ENCODE measurements at places on chromosomes 11 and 22.

- no peak for DNase-seq
Measured at GRCh38 chr11:44403176-44403575, 93.2 kb upstream of the ALX4 start.

- DNase-seq = no peak
Measured at GRCh38 chr11:44913502-44913901, 37.2 kb downstream of the TP53I11 start.

DNA sequence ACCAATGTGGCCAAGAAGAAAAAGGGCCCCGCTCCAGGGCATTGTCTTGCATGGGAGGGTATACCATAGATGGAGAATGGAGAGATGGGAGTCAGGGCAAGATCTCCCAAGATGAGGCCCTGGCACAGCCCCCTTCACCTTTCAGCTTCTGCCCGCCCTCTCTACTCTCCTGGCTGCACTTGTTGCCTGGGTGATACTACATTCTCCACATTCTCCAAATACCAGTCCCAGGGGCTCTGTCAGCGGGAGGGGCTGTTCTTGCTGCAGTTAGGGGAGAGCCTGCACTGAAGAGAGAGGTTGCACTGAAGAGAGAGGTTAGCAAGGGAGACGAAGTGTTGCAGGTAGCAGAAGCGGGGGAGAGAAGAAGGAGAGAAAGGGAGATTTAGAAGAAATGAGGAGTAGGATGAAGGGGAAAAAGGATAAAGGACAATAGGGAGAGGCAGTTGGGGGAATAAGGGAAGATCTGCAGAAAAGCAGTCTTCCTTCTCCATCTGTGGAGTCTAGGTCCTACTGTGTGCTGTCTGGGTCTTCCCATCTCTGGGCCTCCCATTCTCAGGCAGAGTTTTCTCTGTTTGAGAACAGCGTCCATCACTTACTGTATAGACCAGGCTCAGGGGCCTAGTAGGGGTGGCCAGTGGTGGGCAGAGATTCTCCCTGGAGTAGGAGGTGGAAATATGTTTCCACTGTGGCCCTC, 8.0 kb downstream of the PHLDB1 start:
- DNase-seq = no peak

- no peak for DNase-seq
Measured at GRCh38 chr22:47586038-47586437, 823.6 kb downstream of the TBC1D22A start.

- DNase-seq = no peak
Measured at GRCh38 chr11:70024773-70025045, 53.4 kb upstream of the ANO1 start.

GRCh38 chr11:33454264-33454663, 197.1 kb downstream of the HIPK3 start:
- no peak for DNase-seq

DNA sequence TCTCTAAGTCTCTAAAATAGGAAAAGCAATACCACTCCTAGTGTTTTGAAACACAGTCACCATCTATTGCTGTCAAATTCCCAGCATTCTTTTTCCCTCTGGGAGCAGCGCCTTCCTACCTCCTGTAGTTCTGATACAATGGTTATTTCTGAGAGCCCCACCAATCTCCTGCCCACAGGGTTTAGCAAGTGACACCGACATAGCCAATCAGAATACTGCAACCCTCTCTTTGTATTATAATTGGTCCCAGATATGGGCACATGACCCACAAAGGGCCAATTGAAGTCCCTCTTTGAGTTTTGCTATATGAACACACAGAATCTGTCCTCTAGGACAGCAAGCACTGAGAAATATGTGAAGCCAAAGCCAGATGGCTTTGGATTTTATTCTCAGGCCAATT, 16.9 kb upstream of the ARHGAP42 start:
- DNase-seq = no peak

- DNase-seq = no peak
Measured at GRCh38 chr11:95512682-95513081, 276.9 kb downstream of the FAM76B start.

DNA sequence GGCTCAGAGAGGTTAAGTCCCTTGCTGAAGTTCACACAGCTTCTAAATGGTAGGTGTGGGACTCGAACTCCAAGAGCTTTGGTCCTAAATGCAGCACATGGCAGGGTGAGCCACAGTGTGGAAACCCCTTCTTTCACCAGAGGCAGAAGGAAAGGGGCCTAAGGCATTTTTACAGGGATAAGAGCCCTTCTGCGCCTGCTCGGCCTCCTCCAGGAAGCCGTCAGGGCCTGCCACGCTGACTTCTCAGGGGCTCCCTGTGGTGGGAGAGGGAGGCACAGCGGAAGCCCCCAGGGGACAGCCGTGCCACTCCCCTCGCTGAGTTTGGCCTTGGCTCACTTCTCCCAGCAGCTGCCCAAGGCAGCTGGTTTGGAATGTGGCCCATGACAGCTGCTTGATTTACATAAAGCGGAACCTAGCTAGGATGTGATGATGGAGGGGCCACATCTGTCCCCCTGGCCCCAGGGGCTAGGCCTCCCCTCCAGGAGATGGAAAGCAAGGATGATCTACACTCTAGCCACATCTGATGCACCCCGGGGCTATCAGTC, 35.4 kb downstream of the CD82 start:
- DNase-seq = no peak

DNA sequence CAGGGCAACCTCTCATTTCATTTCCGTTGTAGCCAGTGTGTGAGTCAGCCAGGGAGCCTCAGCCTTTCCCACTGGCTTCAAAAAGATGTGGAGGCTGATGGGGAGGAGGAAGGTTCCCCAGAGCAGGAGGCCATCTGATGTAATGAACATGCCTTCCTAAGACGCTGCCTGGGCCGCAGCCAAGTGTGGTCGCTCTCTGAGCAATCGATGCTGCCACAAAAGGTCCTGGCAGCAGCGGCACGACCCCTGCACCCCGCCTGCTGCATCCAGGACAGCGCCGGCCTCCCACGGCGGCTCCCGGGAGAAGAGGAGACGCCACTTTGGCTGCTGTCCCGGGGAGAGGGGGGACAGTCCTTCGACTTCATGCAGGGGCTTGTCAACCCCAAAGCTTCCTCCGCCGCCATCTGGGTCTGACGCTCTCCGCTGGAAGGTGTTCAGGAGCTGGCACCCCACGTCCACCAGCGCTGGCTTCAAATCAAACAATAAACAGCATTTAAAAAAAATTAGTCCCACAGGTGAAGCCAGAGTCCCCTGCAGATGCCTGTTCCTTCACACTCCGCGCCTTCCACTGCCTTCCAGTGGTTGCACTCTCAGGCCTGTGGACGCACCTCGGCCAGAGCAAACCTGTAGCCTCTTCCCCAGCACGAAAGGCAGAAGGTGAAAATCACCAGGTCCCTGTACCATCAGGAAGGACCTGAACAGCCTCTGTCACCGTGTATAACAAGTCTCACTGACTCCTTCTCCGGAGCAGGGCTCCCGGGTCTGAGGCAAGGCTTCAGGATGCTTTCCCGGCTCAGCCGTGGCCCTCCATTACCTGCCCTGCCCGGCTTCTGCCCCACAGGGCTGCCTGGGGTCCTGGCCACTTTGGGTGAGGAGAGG, 930.7 kb downstream of the BRD1 start:
- no peak for DNase-seq

GRCh38 chr11:31958076-31958735, 132.7 kb upstream of the RCN1 start:
- no peak for DNase-seq

GRCh38 chr11:12507391-12507790, 130.0 kb downstream of the PARVA start:
- no peak for DNase-seq

- no peak for DNase-seq
Measured at GRCh38 chr11:20248121-20248772, 88.0 kb upstream of the DBX1 start.

DNA sequence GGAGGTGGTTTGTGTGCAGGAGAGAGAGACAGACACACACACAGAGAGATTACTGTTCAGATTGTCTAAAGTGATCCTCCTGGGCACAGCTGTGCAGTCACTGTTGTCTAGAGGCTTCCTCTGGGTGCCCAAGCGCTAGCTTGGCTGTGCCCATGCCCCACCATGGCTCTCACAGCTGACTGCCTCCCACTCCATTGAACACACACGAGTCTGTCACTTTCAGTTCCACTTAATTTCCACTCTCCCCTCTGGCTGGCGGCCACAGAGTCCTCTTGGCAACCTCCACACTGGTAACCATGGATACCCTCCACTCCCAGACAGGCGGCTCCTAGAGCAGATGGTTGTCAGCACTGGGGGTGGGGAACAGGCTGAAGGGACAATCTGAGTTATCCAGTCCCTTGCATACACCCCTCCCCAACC, 29.1 kb downstream of the MAP6 start:
- DNase-seq = no peak

DNA sequence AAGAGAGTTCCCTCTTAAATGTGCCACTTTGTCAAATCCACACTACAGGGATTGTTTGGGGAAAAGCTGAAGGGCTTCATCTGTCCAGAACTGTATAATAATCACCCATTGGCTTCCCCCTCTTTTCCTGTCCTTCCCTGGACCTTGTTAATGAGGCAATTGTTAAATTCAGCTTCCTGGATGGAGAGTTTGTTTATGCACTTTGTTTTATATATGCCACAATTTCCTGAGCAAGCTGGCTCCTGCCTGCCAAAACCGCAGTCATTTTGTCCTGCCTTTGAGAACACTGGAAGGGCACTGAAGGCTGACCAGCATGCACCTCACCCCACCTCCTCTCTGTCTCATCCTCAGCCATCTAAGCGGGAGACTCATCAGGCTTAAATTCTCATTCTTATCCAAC, 86.2 kb downstream of the MSANTD4 start:
- no peak for DNase-seq

DNA sequence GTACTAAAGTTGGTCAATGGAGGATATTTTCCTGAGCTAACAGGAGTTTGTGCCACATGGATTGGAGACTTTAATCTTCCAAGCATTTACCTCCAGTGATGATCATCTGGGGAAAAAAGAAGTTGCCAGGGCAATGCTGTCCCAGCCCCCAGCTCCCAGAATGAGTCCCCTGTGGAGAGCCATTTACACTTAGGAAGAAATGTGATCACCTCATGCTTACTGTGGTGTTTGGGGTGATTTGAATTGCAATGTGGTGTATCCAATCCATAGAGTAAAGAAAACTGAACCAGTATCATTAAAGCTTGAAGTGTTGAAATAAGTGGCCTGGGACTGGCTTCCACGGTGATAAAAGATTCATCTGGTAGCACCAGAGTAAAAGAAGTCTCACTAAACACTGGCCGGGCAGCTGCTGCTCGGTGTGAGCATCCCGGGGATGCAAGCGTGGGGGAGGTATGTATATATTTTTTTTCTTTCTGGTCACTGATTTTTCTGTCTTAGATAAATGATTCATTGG, 117.2 kb upstream of the NTM start:
- DNase-seq = no peak

DNA sequence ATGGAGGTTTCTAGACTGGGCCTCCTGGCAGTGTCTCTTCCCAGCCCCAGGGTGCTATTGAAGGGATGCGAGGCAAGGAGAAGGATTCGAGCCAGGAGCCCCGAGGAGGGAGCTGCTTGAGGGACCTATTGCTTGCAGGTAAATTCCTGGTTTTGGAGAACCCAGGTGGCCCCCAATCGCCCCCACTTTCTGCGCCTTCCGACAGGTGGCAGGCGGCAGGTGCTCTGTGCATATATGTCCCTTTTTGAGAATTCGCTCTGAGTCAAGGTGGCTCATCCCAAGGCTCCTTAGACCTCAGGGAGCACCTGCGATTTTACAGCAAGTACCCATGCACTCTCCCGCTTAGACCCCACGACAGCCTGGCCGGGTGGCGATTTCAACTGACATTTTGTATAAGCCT, 40.3 kb upstream of the SHISAL1 start:
- DNase-seq = no peak

- no peak for DNase-seq
Measured at GRCh38 chr11:90332415-90332814, 109.6 kb upstream of the CHORDC1 start.

DNA sequence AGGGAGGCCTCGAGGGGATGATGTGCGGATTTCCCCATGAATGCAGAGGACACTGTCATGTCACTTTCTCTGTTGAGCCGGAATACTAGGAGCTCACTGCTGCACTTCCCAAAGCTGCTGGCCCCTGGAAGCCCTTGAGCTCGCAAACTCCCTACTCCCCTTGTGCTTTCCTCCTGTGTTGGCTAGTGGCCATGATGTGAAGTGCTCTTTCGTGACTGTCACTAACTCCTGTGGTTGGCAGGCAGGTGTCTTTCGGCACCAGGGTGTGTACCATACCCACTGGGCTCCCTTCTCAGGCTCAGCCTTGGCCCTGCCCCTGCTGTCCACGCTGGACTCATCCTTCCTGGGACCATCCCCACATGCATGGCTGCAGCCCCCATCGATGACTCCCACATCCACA, 86.2 kb downstream of the BTBD10 start:
- DNase-seq = no peak

DNA sequence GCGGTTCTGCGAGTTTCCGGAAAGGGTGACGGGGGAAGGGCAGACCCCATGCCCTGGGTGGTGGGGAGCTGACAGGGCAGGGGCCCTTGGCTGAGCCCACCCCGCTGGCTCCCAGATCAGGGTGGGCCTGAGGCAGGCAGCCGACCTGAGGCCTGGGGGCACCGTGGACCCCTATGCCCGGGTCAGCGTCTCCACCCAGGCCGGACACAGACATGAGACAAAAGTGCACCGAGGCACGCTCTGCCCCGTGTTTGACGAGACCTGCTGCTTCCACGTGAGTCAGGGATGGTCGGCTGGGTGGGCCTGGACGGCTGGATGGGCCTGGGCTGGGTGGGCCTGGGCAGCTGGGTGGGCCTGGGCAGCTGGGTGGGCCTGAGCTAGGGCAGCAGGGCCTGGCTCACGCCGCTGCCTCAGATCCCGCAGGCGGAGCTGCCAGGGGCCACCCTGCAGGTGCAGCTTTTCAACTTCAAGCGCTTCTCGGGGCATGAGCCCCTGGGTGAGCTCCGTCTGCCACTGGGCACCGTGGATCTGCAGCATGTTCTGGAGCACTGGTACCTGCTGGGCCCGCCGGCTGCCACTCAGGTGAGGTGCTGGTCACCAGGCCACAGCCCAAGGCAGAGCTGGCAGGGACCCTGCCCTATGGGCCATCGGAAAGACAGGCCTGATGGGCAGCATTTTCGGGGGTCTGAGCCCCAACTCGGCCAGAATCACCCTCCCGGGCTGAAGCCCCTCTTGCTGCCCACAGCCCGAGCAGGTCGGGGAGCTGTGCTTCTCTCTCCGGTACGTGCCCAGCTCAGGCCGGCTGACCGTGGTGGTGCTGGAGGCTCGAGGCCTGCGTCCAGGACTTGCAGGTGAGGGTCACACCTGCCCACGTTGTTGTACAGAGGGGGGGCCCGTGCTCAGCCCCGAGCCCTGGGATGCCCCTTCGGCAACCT, 1.5 kb downstream of the SYT8 start:
- DNase-seq = no peak

- no peak for DNase-seq
Measured at GRCh38 chr22:49274754-49275380, 552.8 kb downstream of the BRD1 start.

GRCh38 chr11:105829084-105829483, 193.0 kb downstream of the MSANTD4 start:
- DNase-seq = no peak

- DNase-seq = no peak
Measured at GRCh38 chr22:49116486-49117120, 711.1 kb downstream of the BRD1 start.

DNA sequence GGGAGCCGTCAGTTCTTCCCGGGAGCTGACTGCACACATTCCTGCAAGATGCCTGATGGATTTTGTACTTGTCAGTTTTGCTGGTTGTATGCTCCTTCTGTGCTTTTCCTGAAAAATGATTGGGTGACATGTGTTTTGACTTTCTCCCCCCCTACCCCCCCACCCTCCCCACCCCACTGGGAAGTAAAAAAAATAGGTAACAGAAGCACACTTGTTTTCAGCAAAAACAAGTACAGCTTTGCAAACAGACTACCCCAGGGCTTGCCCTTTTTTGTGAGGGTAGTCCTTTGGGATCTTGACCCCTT, 1.1 kb downstream of the PPFIA1 start:
- DNase-seq = no peak
